COLO829 (cell line): ENCODE measurements at places on chromosomes 6 and 20.

- no peak for DNase-seq
Measured at GRCh38 chr6:19549109-19549508, 288.1 kb upstream of the ID4 start.

GRCh38 chr6:166904101-166904746, 52.1 kb downstream of the RNASET2 start:
- no peak for DNase-seq

DNA sequence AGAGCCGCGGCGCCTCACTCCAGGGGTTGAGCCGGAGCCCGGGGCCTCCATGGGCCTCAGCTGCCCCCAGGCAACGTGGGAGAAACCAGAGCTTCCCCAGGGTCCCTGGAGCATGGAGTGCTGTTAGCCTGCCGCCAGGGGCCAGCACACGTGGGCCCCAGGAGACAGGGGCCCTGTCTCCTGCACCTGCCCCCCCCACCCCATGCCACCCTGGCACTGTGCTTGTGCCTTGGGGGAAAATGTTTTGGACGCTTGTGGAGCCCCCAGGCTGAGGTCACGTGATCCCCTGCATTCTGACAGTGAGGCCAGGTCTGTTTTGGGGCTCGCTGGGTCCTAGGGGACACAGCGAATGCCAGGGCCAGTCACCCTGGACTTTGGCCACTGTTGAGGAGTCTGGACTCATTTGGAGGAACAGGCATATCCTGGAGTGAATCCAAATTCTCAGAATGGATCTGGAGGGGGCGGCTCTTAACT, 30.2 kb upstream of the MPC1 start:
- no peak for DNase-seq

DNA sequence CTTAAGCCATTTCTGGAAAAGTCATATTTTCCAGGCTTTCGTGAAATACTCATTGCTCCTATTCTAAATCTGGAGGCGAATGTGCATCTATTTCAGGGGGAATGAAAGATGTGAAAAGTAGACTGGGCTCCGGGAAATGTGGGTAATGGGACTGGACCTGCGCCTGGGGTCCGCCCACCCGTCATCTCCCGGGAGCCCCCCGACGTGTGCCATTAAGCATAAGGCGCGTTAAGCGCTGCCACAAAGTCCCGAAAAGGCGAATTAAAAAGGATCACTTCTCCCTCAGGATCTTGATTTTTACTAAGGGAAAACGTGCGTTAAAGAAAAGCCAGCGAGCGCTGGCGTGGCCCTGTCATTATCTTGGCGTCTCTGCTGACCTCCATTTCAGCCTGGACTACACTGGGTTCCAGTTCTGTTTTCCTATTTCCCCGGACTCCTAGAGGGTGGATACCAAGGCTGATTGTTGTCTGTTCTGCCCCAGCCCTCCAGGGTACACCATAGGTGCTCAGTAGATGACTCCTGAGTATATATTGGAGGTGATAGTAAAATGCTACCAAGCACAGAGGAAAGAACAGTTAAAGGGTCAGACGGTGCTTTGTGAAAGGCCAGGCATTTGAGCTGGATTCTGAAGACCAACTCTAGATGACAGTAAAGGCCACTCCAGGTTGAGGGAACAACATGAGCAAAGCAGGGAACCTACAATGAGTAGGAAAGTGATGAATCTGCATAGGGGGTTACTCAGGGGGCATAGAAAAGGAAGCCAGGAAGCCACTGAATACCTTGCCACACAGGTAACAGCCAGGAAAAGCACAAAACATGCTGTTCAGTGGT, 89.2 kb upstream of the ARID1B start:
- DNase-seq, result no peak

DNA sequence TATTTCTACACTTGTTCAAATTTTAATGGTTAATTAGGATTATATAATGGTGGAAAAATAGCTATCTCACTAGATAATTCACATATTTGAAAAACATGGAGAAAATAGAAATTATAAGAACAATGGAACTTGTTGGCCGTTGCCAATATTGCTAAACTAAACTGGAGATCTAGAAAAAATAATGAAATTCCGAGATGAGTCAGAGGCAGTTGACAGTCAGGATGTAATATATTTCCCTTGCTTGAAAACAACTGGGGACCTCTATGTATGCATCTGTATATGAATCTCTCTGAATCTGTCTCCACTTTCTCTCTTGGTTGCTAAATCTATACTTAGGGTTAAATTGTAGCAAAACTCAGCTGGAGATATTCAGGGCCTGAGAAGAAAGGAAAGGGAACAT, 1108.2 kb upstream of the GJE1 start:
- DNase-seq, result no peak

DNA sequence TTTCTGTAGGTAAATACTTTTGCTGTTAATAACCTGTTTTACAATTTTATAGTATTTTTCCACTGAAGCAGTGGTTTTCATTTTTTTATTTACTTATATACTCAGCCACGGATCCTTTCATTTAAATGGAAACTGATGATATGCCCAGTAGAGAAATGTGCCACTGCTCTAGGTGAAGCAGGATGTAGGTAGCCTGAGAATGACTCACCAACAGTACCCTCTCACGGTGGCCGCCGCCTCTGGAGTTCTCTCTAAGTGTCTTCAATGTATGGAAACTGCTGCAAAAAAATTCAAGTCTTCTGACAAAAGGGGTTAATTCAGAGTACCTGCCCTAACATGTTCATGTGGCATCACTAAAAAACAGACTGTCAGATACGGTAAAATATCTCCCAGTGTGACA, 6.4 kb downstream of the EYA4 start:
- no peak for DNase-seq

- no peak for DNase-seq
Measured at GRCh38 chr6:36836111-36837021, 2.9 kb downstream of the CPNE5 start.

DNA sequence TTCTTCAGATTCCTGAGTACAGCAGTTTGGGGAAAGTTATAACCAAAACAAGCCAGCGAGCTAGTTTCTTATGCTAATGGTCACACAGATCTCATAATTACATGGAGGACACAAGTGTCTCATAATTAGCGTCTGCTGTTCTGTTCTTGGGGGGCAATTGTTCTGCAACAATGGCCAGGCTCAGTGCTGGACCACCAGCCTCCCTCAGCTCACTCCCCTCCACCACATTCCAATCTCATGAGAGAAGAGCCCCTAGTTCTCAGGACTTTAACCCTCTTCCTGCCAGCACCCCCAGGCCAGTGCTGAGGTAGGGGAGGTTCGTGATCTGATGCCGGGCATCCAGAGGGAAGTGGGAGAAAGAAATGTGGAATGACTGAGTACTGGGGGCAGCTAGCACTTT, 20.2 kb upstream of the TOX2 start:
- DNase-seq, result no peak

GRCh38 chr6:170096191-170096802, 194.6 kb downstream of the DLL1 start:
- no peak for DNase-seq

DNA sequence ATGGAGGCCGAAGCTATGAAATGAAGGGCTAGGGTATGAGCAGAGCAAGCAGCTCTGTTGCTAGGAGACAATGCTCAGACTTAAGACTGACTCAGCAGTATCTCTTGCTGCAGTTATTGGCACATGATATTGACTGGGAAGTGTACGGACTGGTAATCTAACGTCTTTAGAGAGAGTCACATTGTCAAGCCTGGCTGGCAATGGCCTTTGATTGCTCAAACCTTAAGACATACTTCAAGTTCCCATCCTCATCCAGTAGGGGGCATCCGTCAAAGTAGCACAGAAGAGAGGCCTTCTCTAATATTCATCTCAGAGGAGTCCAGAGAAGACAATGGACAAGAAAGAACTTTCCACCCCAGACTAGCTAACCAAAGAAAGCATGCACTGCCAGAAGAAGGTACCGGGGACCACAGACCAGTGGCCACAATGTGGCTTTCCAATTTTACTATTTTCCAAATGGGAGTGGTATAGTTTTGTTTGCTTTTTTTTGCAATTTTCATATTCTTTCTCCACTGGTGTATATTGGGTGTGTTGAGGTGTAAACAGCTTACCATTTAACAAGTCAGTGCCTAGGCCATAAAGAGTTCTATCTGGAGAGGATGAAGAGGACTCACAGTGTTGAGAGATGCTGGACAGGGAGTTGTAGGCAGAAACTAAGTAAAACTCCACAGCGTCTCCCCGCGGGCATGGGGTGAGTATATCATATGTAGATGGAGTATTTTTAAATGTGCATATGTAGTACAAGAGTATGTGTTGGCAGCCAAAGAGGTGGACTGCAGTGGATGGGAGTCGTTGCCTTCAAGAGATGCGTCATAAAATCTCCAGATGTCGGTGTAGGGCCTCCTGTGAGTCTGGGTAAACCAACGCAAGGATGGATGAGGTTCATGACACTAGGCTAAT, 36.7 kb downstream of the LRFN2 start:
- peak; percentile 36 for DNase-seq

DNA sequence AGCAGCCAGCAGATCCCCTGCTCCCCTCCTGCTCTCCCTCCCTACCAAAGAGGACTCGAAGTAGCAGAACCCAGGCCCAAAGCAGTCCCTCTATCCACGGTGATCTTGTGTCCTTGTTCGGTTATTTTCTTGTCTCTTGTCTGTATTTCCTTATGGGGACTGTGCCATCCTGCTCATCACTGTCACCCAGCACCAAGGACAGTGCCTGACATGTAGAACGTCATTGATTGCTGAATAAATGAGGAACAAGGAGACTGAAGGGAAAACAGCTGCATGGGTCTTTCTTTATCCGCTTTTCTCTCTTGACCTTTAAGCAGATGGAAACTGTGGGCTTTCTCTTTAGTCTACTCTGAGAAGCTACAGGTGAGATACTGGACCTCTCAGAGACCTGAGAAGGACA, 29.4 kb upstream of the ZNF831 start:
- DNase-seq, result no peak

GRCh38 chr20:13024596-13024995, 15.8 kb downstream of the SPTLC3 start:
- no peak for DNase-seq

GRCh38 chr6:39926668-39927067, 7.6 kb downstream of the MOCS1 start:
- DNase-seq, result no peak

DNA sequence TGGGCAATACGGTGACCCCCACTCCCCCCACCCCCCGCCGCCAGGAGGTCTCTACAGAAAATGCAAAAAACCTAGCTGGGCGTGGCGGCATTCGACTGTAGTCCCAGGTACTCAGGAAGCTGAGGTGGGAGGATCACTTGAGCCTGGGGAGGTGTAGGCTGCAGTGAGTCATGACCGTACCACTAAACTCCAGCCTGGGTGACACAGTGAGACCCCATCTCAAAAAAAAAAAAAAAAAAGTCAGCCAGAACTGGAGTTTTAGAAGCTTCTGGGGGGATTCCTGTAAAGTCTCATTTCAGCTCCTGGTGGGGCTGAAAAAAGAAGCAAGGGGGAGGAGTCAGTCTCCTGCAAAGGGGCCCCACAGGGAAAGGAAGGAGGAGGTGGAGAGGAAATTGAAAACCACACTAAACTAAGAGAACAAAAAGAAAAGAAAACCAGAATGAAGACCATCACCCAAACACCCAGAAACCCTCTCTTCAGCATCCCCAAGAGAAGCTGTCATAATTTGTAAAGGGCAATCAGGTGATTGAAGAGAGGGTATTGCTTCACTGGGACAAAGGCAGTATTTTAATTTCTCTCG, 50.4 kb downstream of the NOL4L start:
- DNase-seq, result no peak

GRCh38 chr6:128046033-128046432, 145.2 kb upstream of the THEMIS start:
- DNase-seq, result no peak

DNA sequence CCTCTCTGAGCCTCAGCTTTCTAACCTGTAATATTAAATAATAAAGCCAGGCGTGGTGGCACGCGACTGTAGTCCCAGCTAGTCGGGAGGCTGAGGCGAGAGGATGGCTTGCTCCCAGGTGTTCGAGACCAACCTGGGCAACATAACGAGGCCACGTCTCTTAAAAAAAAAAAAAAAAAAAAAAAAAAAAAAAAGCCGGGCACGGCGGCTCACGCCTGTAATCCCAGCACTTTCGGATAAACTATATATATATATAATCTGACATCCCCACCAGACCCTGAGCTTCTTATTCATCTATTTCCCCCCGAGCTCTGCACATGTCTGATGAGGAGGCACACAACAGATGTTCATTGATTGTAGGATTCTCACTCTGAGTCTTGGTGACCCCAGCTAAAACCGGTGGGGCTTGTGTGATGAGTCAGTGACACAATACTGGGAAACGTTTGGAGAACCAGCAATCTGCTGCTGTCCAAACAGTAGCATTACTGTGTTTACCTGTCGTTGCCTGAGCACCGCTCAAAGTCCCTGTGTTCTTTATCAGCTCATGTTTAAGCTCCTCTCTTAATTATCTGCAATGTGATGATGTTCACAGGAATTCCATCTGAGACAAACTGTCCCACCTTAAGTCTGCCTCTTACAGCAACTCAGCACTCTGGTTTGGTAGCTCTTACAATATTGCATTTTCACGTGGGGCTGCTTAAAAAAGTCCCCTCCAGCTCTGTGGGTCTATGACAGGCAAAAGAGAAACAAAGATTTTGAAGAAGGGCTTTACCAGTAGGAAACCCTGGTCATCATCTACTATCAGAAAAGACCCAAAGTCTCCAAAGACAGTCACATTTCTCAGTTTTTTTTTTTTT, 1.0 kb upstream of the SPATA2 start:
- peak; percentile 87 for DNase-seq

DNA sequence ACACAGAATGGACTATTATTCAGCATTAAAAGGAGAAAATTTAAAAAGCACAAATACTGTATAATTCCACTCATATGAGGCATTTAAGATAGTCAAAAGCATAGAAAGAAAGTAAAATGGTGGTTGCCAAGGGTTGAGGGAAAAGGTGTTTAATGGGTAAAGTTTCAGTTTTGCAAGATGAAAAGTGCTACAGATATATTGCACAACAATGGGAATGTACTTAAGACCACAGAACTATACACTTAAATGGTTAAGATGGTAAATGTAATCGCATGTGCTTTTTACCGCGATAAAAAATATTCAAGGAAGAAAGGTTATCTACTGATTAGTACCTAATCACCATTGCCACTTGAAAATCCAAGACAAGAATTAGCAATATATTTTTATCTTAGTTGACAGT, 71.8 kb upstream of the NOX3 start:
- DNase-seq, result no peak

DNA sequence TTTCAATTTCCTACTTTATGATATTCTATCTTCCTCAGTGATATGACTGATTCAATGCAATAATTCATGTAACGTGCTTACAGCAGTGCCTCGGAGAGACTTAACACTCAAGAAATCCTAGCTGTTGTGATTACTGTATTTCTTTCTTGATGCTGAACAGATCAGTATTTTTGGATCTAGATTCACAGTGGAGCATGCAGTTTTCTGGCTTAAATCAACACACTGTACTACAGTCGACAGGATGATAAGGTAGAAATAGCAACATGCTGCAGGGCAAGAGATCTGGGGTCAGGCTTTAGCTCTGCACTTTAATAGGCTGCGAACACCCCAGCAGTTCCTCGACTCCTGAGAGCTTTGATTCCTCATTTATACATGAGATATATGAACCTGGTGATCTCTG, 161.0 kb downstream of the AIG1 start:
- DNase-seq, result no peak
